Adrenal gland (tissue), 19 donors: ENCODE measurements at places on chromosomes 7 and 10. TPM values are rescaled to one million over a fixed set of nuclear protein-coding genes. Genes with fewer than 3 reads are reported as not detected.

FAM237B gene
- total RNA-seq: not detected

CHAT gene
- total RNA-seq: not detected

CUBN gene
- 9.3 TPM for total RNA-seq

DNA sequence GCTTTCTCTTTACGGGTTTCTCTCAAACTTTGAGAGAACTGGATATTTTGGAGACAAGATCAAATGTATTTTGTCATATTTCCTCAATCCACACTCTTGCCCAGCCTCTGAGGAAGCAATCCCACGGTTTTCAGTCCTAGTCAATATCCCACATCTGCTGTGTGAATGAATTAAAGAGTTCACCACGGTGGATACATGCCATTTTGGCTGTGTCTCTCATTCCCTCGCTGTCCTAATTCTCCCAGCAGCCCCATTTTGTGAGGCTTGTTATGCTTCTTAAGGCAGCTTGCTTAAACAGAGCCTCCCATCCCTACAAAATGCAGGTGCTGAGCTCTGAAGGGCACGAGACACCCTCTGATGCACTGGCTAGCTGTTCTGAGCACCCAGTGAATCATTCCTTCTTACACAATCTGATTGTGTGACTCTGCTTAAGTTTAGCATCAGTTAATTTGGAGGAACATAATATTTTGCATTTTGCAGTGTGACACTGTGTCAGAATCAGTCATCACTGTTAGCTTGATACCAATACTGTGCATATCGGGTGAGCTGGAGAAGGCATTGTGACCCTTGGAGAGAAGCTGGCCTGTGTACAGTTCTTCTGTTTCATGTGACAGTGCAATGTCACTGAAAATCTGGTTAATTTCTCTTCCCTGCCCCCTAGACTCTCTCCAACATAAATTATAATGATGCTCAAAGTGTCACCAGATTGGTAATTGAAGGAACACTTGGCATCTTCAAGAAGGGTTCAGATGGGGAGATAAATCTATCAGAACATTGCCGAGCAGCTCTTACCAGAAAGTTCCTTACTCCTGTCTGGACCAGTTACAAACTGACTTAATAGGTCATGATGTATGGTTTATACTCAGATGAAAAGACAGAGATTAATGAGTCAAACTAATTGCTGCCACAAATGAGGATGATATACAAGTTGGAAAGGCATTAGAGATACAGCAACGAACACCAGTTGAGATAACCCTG, 103.7 kb upstream of the AOAH start:
- DNase-seq: no peak

- no peak for DNase-seq
These were observed 776 bp downstream of the TMEM184A start for GRCh38 chr7:1555046-1555812.

DNA sequence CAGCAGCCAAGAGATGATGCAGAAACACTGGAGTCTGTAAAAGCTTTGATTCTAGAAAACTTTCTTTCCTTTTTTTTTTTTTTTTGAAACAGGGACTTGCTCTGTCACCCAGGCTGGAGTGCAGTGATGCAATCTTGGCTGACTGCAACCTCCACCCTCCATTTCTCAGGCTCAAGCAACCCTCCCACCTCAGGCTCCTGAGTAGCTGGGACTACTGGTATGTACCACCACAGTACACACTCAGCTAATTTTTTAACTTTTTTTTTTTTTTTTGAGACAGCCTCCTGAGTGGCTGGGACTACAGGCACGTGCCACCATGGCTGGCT, 17.0 kb upstream of the BAG3 start:
- DNase-seq: peak; percentile 55

GPR37 gene
- 0.17 TPM for total RNA-seq

- no peak for DNase-seq
These were observed 2.8 kb upstream of the ACBD7 start for GRCh38 chr10:15091418-15091817.

CLEC5A gene
- 5.5 TPM for total RNA-seq

DNA sequence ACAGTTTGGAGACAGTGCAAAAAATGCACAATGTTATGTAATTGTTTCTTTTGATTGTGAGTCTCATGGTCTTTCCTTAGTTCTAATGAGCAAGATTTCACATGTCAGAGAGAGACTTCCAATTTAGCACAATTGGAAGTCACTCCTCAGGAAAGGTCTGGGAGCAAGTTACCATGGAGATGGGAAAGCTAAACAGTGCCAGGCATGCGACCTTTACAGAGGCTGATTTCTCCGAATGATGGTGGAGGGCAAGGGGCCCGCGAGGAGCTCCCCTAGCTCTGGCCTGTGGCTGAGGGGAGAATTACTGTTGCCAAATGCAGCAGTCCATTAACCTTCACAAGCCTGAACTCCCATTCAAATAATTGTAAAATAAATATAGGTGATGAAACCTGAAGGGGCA, 59.3 kb downstream of the CDCA7L start:
- no peak for DNase-seq
